NCI-H1092 treated with DMSO at 0.1 percent for 48 hours (cell line): ENCODE measurements at places on chromosomes 16 and 17.
A peak's percentile ranks its signal among the peaks of the same experiment; 100 is the strongest.

- no peak for DNase-seq
Observed at GRCh38 chr17:42122371-42123303, at the start of gene HSPB9. Gene HSPB9, plus strand, starts transcription at chr17:42122804. Its CDS starts 47 bp downstream, at chr17:42122851.

GRCh38 chr16:1989209-1990100, at the start of gene SYNGR3:
Gene SYNGR3, plus strand, starts transcription at chr16:1989970. Its CDS starts 133 bp downstream, at chr16:1990103.
- peak; percentile 19 for DNase-seq

DNA sequence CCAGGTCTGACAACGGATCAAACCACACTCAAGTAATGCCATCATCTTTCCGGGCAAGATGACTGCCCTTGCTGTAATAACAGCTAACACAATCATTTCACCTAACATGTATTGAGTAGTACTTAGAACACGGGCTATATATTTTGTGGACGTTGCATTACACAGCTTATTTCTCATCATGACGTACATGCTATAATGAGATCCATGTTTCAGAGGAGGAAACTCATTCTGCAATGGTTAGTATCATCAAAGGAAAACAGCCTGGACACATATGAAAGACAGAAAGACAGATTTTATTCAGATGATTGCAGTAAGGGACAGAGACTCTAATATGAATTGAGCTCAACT, 446.7 kb downstream of the HS3ST3B1 start:
- no peak for DNase-seq

GRCh38 chr17:69093279-69093789, 32.6 kb upstream of the ABCA9 start:
- no peak for DNase-seq

DNA sequence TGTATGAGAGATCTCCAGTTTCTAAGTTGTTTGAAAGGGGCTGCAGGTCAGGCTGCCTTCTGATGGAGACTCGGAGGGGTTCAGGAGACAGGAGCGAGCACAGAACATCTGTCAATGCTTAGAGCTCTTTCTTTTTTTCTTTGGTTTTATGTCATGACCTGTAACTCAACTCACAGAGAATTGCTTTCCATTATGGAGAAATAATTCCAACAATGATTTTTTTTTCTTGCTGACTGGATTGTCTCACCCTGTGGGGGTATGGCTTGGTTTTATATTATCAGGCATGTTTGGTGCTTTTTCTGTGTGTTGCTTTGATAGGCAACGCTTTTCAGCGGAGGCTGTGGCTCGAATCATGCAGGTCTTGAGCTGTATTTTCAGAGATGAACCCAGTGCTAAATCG, 10.7 kb upstream of the KCNJ2 start:
- DNase-seq, result no peak

DNA sequence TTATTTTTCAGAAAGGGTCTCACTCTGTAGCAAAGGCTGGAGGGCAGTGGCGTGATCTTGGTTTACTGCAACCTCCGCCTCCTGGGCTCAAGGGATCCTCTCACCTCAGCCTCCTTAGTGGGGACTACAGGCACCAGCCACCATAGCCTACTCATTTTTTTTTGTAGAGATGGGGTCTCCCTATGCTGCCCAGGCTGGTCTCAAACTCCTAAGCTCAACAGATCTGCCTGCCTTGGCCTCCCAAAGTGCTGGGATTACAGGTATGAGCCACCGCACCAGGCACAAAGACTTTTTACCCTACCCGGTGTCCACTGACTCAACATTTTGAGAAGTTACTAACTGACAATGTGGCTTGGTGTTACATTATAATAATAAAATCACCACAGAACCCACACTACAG, 7.2 kb downstream of the GRB2 start:
- DNase-seq, result no peak

DNA sequence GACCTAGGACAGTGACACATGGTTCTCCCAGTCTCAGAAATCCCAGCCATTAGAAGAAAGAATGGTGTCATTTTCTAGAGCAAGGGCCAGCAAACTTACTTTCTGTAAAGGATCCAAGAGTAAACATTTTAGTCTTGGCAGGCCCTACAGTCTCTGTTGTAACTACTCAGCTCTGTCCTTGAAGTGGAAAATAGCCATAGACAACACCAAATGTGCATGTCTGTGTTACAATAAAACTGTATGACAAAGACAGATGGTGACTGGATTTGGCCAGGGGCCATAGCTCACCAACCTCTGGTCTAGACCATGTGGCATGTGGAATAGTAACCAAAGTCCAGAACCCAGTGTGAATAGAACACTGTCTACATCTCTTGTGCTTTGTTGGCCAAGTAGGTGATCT, 286.5 kb downstream of the HS3ST4 start:
- DNase-seq, result no peak

DNA sequence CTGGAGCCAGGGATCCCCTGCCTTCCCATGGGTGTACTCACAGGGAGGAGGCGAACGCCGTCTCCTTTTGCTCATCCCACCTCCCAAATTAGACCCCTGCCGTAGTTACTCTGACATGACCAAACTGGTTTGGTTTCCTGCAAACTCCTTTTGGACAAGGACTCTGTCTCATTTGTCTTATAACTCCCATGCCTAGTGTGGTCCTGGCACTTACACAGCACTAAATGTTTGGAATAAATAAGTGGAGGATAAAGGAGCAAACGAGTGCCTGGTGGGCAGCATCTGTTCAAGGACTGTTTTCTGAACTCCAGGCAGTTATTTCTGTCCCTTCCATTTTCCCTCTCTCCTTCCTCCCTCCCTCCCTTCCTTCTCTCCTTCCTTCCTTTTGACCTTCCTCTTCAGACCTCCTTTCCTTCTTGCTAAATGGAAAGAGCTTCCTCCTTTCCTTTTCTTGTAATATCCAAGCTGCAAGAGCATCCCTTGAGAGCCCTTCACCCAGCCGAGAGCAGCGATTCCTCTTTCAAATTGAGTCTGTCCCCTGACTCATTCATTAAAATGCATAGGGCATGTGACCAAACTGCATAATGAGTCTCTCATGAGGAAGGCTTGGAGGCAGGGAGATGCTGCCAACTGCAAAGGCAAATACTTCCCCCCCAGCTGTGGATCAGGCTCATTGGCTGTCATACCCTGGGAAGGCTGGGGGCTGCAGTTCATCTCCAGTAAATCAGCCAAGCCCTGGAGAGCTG, 36.8 kb downstream of the CHD9 start:
- peak; percentile 92 for DNase-seq

DNA sequence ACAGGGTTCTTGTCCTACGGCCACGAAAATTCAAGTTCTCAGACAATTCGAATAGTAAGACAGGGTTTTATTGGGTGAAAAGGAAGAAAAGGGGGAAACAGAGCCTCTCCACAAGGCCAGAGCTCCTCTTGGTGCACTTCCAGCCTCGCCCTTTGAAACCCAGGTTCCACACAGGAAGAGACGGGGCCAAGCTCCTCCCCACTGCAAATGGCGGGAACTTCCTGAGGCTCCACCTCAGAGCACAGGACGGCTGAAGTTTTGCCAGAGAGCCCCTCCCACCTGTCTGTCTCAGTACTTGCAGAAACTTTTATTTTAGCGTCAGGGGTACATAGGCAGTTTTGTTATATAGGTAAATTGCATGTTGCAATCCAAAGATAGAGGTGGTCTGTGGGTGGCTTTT, 165.7 kb upstream of the CDH8 start:
- no peak for DNase-seq

DNA sequence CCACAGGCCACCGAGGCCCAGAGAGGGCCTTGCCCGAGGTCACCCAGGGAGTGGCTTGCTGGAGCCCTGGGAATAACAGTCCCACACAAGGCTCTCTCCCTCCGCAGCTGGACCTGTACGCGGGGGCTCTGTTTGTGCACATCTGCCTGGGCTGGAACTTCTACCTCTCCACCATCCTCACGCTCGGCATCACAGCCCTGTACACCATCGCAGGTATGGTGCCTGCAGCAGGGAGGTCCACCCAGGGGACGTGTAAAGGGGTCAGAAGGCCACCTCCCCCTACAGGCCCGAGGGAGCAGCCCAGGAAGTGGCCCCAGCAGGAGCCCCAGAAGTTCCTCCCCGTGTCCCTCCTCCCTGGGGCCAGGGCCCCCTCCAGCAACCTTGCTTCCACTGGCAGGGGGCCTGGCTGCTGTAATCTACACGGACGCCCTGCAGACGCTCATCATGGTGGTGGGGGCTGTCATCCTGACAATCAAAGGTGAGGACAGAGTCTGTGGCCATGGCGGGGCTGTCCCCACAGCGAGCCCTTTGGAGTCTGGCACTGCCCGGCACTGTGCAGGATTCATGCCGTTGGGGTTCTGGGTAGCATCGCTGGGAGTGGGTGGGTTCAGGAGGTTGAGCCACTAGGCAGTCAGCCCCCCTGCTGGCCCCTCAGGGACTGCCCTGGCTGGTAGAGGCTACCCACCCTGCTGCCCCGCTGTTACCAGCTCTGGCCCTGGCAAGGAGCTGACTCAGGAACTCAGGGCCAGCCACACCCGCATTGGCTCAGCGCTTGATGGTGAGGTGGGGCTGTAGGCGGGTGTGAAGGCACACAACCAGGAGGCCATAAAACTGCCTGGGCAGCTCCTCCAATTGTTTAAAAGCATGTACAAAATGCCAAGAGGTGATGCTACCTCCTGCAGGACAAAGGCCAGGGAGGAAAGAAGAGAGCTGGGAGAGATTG, 17.3 kb downstream of the SLC5A10 start:
- DNase-seq, result no peak

GRCh38 chr17:39365242-39365641, 36.2 kb downstream of the FBXL20 start:
- no peak for DNase-seq

GRCh38 chr17:43601280-43602039, 55.3 kb upstream of the ETV4 start:
- no peak for DNase-seq

DNA sequence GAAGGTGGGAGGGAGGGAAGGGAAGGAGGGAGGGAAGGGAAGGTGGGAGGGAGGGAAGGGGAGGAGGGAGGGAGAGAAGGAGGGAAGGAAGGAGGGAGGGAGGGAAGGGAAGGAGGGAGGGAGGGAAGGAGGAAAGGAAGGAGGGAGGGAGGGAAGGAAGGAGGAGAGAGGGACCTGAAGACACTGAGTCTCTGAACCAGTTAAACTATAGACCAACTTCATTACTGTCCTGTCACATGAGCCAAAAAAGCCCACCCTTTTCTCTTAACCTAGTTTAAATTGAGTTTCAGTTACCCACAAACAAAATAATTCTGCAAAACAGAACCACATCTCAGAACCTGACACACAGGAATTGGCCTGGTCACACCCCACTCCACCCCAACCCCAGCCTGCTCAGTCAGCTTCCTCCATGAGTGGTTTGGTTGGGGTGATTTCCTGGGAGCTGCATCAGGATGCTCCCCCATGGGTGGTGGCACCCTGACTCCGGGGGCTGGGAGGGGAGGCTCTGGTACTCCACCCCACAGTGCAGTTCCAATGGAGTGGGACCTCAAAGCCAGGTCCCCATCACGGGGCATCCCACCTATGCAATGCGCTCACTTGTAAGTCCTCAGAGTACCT, 4.7 kb upstream of the PRR29 start:
- no peak for DNase-seq

GRCh38 chr16:4852221-4852872, 5.1 kb downstream of the UBN1 start:
- no peak for DNase-seq

GRCh38 chr16:57600048-57600835, 28.2 kb upstream of the ADGRG1 start:
- DNase-seq, result peak; percentile 16

- no peak for DNase-seq
Observed at GRCh38 chr16:59950431-59950830, 1216.3 kb upstream of the GOT2 start.

DNA sequence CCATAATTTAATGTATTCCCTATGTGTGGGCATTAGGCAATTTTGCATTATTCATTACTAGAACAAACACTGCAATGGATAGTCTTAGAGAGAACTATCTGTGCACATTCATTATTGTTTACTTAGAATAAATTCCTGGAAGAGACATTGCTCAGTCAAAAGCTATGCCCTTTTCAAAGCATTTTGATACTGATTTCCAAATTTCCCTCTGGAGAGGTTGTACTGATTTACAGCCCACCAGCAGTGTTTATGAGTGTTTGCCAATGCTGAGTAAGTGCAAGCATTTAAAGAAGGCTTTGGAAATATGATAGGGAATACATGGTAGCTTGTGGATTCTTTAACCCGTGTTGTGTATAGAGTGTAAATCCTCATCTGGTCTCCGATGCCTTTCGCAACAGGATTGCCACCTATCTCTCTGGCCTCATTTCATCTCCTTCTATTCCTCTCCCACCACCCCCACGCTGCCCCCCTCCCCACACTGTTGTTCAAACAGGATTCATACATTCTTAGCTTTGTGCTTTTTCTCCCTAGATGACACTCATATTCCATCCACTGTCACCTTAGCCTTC, 33.4 kb upstream of the MMD start:
- DNase-seq, result no peak

DNA sequence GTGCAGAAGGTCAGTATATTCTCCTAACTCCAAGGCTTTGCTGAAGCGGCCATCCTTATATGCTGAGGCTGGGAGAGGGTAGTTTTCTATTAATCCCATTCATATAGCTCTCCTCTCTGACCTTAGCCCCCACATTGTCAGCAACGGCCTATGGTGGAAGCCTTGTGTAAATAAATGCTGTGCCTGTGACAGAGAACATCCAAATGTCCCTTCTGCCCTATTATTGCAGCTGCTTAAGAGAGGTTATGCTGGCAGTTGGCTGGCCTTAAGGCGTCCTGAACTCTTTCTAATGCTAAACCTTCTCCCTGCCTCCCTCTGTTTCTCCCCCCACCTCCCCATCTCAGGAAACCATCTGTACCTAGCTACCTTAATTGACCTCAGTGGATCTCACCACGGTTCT, 53.6 kb downstream of the ARHGAP44 start:
- DNase-seq, result no peak

DNA sequence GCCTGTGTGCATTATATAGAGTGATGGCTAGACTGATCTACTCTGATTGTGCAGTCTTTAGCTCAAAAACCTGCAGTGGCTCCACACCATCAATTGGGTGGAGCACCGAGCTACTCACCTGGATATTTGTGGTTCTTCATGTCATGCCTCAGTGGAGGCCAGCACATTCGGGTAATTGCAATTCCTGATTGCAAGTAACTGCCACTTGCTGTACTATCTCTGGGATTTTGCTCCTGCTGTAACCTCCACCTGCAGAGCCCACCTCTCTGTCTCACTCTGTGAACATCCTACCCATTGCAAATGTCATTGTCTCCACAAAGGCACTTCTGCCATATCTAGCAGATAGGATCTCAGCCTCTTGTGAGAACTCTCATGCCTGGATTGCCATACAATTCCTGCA, 1.7 kb upstream of the CCL1 start:
- DNase-seq, result no peak

- no peak for DNase-seq
Observed at GRCh38 chr16:48067388-48067787, 88.4 kb downstream of the ABCC12 start.

GRCh38 chr17:42422958-42423712, at the start of gene CAVIN1:
Gene CAVIN1, minus strand, starts transcription at chr17:42423256. Its CDS starts 159 bp downstream, at chr17:42423097.
- peak; percentile 5 for DNase-seq
